Ascending aorta (tissue), 2 donors: ENCODE measurements at places on chromosomes 6 and 20. TPM values are rescaled to one million over a fixed set of nuclear protein-coding genes. Genes with fewer than 3 reads are reported as not detected.

ZNF165 gene
- not detected for total RNA-seq

DNA sequence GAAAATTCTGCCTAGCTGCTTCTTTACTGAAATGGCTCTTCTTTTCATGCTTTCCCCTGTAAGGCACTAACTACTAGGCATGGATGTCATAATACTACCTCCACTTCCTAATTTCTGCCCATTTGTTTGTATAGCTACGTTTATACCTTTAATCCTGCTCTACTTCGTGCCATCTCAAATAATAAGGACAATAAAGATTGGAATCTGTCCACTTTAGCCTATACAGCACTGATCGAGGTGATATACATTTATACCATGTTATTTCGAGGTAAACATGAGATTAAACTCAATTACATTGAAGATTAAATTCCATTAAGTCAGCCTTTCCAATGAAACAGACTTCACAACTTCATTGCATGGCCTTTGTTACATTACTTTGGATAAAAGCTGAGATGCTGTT lies 390.6 kb upstream of the MARCKS start:
- H3K36me3 ChIP-seq = no peaks in the 10 kb centered on the region
- H3K27ac ChIP-seq = no peak overlapping the region
- no peak for DNase-seq
- H3K27me3 ChIP-seq = no peaks in the 10 kb centered on the region

- H3K27me3 ChIP-seq = no peaks in the 10 kb centered on the region
- no peaks in the 10 kb centered on the region for H3K36me3 ChIP-seq
- no peaks in the 10 kb centered on the region for H3K4me1 ChIP-seq
- DNase-seq = no peak
- H3K4me3 ChIP-seq = no peak overlapping the region
Measured at GRCh38 chr20:59783641-59784010, 149.8 kb downstream of the SYCP2 start.

GRCh38 chr6:170260686-170261085 lies 30.2 kb downstream of the DLL1 start:
- H3K4me3 ChIP-seq = no peak overlapping the region
- H3K36me3 ChIP-seq = no peaks in the 10 kb centered on the region
- H3K27me3 ChIP-seq = no peaks in the 10 kb centered on the region
- H3K4me1 ChIP-seq = no peaks in the 10 kb centered on the region

GRCh38 chr6:167475947-167476346 lies 151.1 kb downstream of the TTLL2 start:
- H3K36me3 ChIP-seq = no peaks in the 10 kb centered on the region
- no peak for DNase-seq
- H3K4me1 ChIP-seq = no peaks in the 10 kb centered on the region
- no peak overlapping the region for H3K4me3 ChIP-seq
- no peak overlapping the region for H3K27ac ChIP-seq
- H3K27me3 ChIP-seq = no peaks in the 10 kb centered on the region

DNA sequence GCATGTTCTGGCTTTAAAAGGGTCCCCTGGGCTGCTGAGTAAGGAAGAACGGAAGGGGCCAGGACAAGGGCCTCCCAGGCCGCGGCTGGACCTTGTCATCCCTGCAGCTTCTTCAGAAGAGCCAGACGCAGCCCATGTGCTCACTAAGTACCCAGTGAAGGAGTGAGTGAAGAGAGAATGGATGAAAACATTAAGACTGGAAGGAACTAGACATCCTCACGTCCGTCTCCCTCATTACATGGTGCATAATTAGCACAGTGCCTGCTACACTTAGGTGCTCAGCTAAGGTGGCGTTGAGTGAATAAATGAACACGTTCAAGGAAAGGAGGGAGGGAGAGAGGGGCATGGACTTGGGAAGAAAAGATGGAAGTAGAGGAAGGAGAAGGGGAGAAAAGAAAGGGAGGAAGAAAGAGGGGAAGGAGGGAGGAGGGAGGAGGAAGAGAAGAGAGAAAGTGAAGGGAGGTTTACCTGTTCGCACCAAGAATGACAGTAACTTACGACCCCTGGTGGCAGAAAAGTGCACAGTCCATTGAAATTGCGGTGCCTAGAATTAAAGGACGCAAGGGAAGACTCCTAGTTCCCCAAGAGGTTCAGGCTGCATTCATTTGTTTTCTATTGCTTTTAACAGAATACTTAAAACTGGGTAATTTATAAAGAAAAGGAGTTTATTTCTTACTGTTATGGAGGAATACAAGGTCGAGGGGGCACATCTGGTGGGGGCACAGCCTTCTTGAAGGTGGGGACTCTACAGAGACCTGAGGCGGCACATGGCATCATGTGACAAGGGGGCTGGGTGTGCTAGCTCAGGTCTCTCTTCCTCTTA lies 8.0 kb downstream of the TP53RK start:
- no peaks in the 10 kb centered on the region for H3K27me3 ChIP-seq
- peaks cover 4% of the 10 kb centered on the region for H3K36me3 ChIP-seq
- peaks cover 7% of the 10 kb centered on the region for H3K4me1 ChIP-seq
- no peak for DNase-seq
- no peak overlapping the region for H3K4me3 ChIP-seq
- H3K27ac ChIP-seq = no peak overlapping the region

GRCh38 chr6:19895866-19896692 lies 58.9 kb downstream of the ID4 start:
- H3K36me3 ChIP-seq = no peaks in the 10 kb centered on the region
- H3K27me3 ChIP-seq = no peaks in the 10 kb centered on the region

GRCh38 chr6:56445818-56446217 lies 196.9 kb downstream of the DST start:
- H3K4me3 ChIP-seq = no peak overlapping the region
- H3K36me3 ChIP-seq = no peaks in the 10 kb centered on the region
- no peaks in the 10 kb centered on the region for H3K27me3 ChIP-seq
- DNase-seq = no peak
- peak overlapping the region; percentile 32 for H3K27ac ChIP-seq
- peaks cover 3% of the 10 kb centered on the region for H3K4me1 ChIP-seq

TPD52L1 gene
- 93.6 TPM for total RNA-seq

- peaks cover 35% of the 10 kb centered on the region for H3K36me3 ChIP-seq
- H3K4me1 ChIP-seq = no peaks in the 10 kb centered on the region
- no peak for DNase-seq
- H3K27me3 ChIP-seq = no peaks in the 10 kb centered on the region
Measured at GRCh38 chr6:136627191-136627590, 77.0 kb upstream of the MAP7 start.

DNA sequence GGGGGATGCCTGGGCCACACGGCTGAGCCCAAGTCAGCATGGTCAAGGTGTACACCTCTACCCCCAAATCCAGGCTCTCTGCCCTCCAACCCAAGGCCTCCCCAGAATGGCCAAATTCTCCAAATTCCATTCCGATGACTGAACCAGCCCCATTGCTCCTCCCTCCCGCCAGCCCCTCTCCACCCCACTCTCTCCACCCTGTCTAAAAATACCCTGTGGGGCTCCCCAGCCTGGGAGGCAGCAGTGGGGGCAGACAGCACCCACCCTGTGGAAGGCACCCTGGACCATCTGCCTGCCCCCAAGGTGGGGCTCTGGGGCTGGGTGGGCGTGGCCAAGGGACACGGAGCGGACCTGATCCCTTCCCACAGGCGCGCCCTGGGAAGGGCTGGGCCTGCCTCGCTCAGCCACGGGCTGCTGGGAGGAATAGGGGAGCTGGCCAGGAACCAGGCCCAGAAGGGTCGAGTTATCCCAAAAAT lies 11.4 kb downstream of the TEAD3 start:
- H3K4me1 ChIP-seq = peaks cover 30% of the 10 kb centered on the region
- H3K36me3 ChIP-seq = peaks cover 33% of the 10 kb centered on the region
- no peak for DNase-seq
- peak overlapping the region; percentile 24 for H3K4me3 ChIP-seq

- no peak for DNase-seq
- peaks cover 12% of the 10 kb centered on the region for H3K4me1 ChIP-seq
- H3K4me3 ChIP-seq = peak overlapping the region; percentile 25
- H3K27me3 ChIP-seq = no peaks in the 10 kb centered on the region
Measured at GRCh38 chr20:44990957-44991356, 24.6 kb downstream of the STK4 start.

DNA sequence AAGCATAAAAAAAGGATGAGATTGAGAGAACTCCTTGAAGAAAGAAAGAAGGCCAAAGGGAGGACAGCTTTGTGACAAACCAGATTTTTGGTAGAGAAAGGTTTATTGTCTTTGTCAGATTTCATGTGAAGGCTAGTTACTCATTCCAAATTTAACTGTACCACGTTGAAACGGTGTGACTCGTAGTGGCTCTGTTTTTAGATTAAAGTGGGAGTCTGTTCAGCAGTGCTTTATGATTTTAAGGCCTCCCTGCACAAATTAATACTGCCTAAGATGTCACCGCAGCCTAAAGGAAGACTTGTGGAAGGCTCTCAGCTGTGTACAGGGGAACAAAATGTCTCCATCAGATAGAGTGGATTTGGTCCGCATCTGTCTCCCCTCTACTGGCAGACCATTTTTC lies 35.9 kb downstream of the CDC40 start:
- H3K4me3 ChIP-seq = no peak overlapping the region
- H3K4me1 ChIP-seq = no peaks in the 10 kb centered on the region
- no peak for DNase-seq

TRAPPC3L gene
- total RNA-seq = not detected

RIPOR3 gene
- 15.1 TPM for total RNA-seq

GRCh38 chr20:41889844-41890224 lies 271.7 kb upstream of the CHD6 start:
- DNase-seq = no peak
- no peak overlapping the region for H3K27ac ChIP-seq
- H3K4me3 ChIP-seq = no peak overlapping the region
- no peaks in the 10 kb centered on the region for H3K4me1 ChIP-seq
- H3K27me3 ChIP-seq = no peaks in the 10 kb centered on the region

- H3K4me3 ChIP-seq = no peak overlapping the region
- no peaks in the 10 kb centered on the region for H3K4me1 ChIP-seq
- H3K27me3 ChIP-seq = no peaks in the 10 kb centered on the region
- DNase-seq = no peak
Measured at GRCh38 chr20:62723351-62723750, 14.7 kb downstream of the NTSR1 start.

DNA sequence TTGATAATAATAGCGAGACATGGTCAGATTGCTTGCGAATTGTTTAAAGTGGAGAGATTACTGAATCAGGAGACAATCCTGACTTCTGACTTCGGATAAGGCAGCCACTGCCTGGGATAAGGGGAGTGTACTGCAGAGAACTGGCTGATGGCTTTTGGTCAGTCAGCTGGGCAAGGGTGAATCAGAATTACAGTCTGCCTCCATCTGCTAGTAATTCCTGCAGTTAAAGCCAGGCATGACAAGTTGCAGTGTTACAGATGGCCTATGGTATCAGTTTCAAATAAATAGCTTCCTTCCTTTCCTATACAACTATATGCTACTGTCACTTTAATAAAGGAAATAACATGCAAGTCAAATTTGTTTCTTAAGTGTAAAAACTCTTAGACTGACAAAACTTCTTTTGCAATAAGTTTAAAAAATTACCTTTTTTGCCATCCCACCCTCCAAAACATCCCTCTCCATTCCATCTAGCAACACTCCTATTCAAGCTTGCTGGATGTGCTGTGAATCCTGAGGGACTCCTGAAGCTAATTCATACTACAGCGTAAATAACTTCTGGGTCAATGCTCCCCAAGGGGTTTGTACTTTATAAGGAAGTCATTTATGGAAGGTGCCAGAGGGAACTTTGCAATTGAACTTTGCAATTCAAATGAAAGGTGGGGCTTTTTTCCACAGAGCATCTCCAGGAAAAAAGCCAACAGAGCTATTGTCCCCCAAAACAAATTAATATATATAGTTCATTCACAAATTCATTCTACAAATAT lies 245.2 kb downstream of the ADGRB3 start:
- H3K36me3 ChIP-seq = no peaks in the 10 kb centered on the region
- no peaks in the 10 kb centered on the region for H3K27me3 ChIP-seq
- no peak for DNase-seq
- H3K4me1 ChIP-seq = no peaks in the 10 kb centered on the region

DNA sequence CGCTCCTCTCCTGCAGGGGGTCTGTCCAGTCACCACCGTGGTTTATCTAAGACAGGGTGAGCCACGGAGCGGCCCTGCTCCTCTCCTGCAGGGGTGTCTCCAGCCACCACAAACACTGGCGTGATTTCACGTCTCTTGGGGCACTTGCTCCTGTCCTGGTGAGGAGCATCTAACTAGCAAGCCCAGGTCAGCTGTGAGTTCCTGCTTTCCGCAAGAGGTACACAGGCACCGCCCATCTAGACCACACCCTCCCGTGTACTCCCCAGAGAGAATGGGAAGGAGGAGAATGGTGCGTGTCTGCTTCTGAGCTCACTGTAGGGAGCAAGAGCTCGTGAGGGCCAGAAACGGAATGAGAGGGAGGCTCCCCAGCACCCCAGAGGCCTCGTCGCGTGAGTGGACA lies 40.7 kb downstream of the DACT2 start:
- no peak overlapping the region for H3K4me3 ChIP-seq
- no peaks in the 10 kb centered on the region for H3K4me1 ChIP-seq
- no peak overlapping the region for H3K27ac ChIP-seq
- no peaks in the 10 kb centered on the region for H3K27me3 ChIP-seq
- DNase-seq = no peak
- H3K36me3 ChIP-seq = no peaks in the 10 kb centered on the region

DNA sequence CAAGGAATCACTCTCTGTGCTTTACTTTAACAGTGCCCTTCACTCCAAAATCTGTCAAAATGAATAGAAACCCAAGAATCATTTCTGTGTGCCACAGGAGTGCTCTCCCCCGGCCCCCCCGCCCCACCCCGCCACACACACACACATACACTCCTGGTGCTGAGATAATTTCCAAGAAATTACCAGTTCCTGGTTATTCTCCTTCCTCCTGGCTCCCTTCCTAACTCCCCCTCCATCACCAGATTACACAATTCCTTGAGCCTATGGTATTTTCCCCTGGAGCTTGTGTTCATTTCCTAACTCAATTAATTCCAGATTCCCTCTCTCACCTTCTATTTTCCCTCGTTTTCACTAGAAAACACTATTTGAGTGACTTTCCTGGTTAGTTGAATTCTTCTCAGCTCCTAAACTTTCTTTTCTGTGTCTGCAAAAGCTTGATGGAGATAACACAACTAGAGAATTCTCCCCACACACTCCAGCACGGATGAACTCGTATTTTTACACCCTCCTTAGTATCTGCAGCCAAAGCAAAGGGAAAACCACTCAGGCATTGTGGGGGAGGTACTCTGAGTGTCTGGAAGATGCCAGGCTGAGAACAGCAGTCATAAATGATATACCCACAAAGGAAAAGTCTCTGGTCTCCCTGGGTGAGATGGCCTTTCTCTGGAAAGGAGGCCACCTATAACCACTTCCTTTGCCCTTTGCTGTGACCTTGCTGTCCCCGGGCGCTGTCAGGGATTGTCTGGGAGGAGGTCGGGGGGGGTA lies 1.9 kb upstream of the SLC24A3 start:
- no peak for DNase-seq
- peak overlapping the region; percentile 70 for H3K27ac ChIP-seq
- no peaks in the 10 kb centered on the region for H3K36me3 ChIP-seq
- H3K27me3 ChIP-seq = no peaks in the 10 kb centered on the region
- H3K4me3 ChIP-seq = no peak overlapping the region
- peaks cover 19% of the 10 kb centered on the region for H3K4me1 ChIP-seq

CALHM4 gene
- not detected for total RNA-seq

DNA sequence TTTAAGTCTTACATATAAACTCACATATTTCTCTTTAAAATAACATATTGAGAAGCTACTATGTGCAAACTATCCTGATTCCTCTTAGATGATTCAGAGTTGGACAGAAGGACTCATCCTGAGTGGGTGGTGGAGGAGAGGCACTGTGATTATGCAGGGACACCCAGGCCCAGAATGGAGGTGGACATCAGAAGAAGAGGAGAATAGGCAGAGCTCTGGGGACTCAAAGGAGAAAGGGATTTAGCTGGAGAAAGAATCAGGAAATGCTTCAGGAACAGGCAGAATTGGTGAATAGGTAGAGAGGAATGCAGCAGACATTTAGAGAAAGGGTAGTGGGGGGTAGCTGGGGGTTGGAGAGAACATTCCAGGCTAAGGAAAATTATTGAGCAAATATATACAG lies 17.4 kb downstream of the RCAN2 start:
- H3K4me3 ChIP-seq = no peak overlapping the region
- no peaks in the 10 kb centered on the region for H3K36me3 ChIP-seq
- DNase-seq = no peak
- H3K27me3 ChIP-seq = no peaks in the 10 kb centered on the region
- peak overlapping the region; percentile 50 for H3K27ac ChIP-seq
